ENCODE measurements at places on chromosomes 11 and 22.

- DNase-seq = no peak
Observed at GRCh38 chr22:27769012-27769411, 32.5 kb downstream of the MN1 start.

GRCh38 chr11:111305876-111306275 lies 7.5 kb downstream of the POU2AF3 start:
- DNase-seq = no peak

DNA sequence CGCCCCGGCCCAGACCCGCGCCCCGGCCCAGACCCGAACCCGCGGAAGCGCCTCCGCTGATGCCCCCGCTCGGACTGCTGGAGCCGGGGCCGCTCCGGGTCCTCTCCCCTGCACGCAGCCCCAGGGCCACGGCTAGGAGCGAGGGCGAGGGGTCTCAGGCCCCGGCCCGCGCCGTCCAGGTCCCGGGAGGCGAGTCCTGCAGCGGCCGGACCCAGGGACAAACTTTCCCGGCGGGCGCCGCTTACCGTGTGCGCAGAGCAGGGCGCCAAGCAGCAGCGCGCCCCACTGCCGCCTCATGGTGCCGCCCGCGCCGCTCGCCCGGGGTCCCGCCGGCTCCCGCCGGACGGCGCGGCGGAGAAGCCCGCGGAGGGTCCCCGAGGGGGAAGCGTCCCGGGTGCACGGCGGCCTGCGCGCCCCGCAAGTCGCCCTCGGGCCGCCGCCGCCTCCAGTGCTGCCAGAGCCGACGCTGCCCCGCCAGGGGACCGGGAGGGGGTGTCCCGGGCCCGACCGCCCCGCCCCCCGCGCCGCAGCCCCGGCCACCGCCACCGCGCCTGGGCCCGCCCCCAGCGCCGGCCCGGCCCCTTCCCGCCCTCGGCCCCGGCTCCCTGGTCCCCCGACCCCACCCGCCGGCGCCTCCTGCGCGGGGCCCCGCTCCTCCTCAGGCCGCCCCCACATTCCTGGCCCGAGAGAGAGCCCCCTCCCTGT lies at the start of gene LRP4:
Gene LRP4, minus strand, starts transcription at position 468 of the 705 bp plus-strand sequence. Its CDS starts 171 bp downstream, at position 297.
- DNase-seq = peak; percentile 41

DNA sequence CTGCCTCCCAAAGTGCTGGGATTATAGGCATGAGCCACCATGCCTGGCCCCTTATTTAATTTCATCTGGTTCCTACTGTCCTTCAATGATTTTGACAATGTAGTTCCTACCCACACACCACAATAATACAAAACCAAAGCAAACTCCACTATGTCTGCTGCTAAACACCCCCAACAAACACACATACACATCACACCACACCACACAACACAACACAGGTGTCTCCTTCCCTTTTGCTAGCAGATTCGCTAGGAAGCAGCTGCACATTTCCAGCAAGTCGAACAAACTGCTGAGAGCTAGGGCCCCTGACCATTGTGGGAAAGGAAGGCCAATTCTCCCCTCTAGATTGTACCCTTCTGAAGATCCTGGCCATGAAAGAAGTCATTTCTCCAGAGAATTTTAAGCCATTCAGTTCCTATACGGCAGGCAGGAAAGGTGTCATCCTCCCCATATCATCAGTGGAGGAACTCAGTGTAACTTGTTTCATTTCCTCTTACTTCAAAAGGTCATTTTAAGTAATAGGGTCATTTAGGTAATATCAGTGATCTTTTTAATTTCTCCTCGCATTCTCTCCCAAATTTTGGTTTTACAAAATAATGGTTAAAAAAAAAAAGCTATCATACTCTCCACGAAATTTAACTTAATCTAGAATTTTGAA lies 18.5 kb downstream of the NUMA1 start:
- DNase-seq = no peak

Data from lung microvascular endothelial cell (primary cell).